ENCODE measurements at places on chromosomes 4 and X.

DNA sequence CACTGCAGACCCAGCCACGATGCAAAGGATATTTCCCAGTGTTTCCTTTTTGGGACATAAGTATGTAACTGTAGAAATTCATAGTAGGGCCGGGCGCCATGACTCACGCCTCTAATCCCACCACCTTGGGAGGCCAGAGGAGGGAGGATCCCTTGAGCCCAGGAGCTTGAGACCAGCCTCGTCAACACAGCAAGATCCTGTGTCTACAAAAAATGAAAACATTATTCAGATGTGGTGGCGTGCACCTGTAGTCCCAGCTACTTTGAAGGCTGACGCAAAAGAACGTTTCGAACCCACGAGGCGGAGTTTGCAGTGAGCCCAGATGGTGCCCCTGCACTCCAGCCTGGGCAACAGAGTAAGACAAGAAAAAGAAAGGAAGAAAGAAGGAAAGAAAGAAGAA is 49.2 kb downstream of the CRLF2 start:
- DNase-seq, result no peak

DNA sequence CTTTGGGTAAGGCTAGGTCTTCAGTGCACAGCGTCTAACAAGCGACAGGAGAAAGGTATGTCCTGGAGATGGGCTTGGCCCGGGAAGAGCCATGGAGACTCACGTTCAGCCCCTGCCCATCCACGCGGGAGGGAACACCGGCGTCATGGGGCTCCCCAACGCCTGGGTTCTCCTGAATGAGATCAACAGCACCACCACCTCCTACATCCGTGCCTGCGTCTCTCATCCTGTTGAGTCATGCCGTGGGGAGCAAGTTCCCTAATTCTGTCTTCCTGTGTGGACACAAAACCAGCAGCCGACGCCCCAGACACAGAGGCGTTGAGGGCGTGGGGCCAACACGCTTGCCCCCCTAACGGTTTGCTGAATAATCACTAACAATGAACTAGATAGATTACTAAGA is 20.1 kb upstream of the IL3RA start:
- peak; percentile 31 for DNase-seq

- DNase-seq, result no peak
These were observed 145.7 kb upstream of the MBNL3 start for GRCh38 chrX:132634521-132634920.

DNA sequence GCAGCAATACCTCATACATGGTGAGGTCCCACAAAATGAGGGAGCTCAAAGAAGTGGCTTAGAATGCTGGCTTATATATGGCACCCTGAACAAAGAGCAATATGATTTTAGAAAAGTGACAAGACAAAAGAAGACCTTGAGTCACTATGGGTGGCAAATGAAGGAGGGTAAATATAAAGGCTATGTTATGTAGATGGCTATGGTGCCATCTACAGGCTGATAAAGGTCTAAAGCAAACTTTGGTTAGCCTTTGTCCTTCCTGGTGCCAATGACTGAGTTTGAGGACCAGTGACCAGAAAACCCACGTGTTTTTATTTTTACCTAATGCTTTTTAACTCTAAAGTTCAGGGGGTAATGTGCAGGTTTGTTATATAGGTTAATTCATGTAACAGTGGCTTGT is 151.8 kb downstream of the CCNG2 start:
- peak; percentile 25 for DNase-seq

DNA sequence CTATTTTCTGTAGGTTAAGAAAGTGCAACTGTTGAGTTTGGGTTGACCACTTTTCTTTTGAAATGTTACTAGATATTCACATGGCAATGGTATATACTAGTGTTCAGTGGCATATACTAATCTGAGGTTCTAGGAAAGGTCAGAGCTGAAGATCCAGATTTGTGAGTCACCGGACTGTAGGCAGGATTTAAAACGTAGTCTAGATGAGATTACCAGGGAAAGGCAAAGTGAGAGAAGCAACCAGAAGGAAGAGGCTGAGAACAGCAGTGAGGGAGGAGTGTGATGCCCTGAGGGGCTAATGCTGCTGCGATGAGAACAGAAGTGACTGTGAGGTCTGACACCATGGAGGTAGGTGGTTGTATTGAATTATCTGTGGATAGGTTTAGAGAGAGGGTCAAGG is 9.7 kb upstream of the PLA2G12A start:
- no peak for DNase-seq

DNA sequence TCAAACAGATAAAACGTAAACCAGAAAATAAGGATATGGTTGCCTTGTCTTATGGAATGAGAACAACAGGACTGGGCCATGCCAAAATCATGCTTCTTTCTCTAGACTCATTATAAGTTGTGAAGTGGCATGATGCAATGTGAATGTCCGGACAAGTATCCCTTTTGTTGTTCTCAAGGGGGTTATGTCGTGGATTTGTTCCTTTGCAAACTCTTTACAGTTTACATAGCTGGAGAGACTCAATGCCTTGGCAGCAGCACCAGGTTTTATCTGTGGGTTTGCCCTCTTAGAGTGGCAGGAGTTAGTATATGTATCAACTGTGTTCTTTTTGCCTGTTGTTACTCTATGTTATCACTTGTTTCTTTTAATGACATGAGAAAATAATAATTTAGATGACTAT is 41.4 kb downstream of the SPRY1 start:
- DNase-seq, result no peak

- DNase-seq, result no peak
These were observed 11.7 kb downstream of the RELL1 start for GRCh38 chr4:37674439-37674838.

- no peak for DNase-seq
These were observed 784 bp downstream of the MAP7D3 start for GRCh38 chrX:136250191-136251040.

DNA sequence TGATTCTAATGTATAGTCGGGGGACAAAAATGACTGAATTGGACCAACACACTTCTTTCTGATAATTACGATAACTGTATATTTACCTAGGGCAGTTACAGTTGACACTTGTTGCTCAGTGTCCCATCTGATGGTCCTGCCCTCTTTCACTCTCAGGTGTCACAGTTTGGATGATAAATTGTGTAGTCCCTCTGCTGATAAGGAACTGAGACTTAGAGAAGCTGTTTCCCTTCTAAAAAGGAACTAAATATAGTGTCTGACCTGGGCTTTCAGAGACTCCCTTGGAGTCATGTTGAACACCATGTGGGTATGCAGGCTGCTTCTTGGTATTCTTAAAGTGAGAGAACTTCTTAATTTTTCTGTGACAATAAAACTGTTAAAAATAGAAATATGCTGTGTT is 23.7 kb upstream of the PNPLA4 start:
- DNase-seq, result no peak

GRCh38 chrX:39144323-39144722 is 343.1 kb downstream of the MID1IP1 start:
- DNase-seq, result peak; percentile 21

DNA sequence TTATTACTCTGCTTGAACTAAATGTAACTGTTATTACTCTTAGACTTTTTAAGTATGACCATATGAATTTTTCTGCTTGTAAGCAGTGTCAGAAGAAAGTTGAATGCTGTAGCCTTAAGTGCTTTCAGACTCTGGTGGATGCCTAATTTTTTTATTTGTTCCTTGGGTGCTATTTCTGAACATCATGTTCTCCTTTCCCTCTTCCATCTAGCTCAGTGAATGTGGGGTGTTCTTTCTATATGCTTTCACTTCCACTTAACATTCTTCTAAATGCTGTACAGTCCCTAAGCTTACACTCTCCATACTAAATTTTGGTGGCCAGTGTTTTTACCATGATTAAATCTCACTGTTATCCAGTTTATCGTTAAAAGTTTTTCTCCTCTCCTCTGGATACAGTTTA is 3.6 kb downstream of the DCK start:
- DNase-seq, result no peak
